ENCODE measurements at places on chromosomes 16 and 17. TPM values are rescaled to one million over a fixed set of nuclear protein-coding genes. Genes with fewer than 3 reads are reported as not detected.

- DNase-seq, result no peak
These were observed 78.8 kb downstream of the CDRT15 start for GRCh38 chr17:14157822-14158221.

- no peak for DNase-seq
These were observed 31.2 kb upstream of the CD300E start for GRCh38 chr17:74654742-74655141.

- peak; percentile 24 for DNase-seq
These were observed 947 bp downstream of the SLC7A6OS start for GRCh38 chr16:68309799-68310198.

GRCh38 chr17:73119631-73120030 lies 27.1 kb upstream of the SLC39A11 start:
- no peak for DNase-seq

DNA sequence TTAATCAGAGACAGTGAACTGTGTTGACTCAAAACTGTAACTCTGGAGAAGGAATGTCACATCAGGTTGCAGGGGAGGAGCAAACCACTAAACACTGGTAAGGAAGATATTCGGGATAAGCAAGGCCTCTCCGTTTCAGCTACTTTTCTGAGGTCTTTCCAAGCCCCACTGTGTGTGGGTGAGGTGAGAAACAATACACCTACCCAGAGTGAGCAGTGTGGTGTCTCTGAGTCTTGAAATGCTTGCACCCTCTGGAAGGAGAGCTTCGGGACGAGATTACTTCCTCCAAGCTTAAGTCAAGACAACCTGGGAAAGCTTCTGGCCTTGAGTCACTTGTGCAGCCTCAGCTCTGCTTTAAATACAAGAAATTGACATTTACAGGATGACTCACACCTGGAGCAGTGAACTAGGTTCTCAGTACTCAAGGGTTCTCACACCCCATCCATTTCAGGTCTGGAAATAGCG lies 2.5 kb upstream of the MAP3K14 start:
- no peak for DNase-seq

- no peak for DNase-seq
These were observed 549 bp downstream of the TMEM238L start for GRCh38 chr17:10803350-10803749.

DNA sequence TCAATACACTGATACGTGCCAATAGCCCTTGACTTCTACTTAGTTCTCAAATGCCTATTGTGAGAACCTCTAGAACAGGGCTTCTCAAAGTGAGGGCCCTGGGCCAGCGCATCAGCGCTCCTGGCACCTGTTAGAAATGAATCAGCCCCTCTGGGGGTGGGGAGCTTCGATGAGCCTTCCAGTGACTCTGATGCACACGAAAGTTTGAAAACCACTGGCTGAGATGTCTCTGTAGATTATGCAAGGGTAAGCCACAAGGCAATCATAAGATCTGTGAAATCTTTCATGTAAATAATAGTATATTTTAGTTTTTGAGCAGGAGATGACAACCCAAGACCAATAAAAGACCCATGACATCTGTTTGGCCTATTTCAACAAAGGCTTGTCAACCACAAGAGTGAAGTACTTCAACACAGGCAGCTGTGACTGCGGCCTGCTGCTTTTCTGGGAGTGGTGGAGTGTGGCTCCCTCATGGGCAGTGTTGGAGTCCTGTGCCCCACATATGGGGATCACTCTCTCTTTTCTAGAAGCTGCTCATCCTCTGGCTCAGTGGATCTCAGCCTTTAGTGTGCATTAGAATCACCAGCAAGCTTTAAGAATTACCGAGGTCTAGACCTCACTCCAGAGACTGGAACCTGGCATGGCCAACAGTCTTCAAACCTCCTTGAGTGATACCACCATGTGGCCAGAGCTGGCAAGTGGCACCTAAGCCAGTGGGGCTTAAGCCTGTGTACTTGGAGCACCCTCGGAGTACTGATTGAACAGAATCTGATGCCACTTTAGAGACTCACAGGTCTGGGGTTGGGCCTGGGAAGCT lies 5.8 kb downstream of the MTHFSD start:
- DNase-seq, result no peak

GRCh38 chr17:57228911-57229310 lies 27.4 kb upstream of the MSI2 start:
- DNase-seq, result no peak

DNA sequence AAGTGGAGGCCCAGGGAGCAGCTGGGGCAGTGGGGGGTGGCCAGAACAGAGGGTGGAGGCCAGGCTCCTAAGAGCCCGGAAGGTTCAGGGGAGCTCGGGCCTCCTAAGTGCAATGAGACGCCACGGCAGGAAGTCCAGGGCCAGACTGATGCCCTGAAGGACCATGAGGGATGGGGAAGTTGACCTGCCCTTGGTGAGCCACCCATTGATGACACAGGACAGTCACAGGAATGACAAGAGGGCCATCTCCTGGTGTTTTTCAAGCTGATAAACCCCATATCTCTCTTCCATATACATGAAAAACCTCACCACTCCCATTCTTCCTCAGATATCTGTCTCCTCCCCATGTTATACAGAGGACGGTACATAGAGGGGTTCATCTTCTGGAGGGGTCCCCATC lies 5.8 kb upstream of the MRPL58 start:
- no peak for DNase-seq

DNA sequence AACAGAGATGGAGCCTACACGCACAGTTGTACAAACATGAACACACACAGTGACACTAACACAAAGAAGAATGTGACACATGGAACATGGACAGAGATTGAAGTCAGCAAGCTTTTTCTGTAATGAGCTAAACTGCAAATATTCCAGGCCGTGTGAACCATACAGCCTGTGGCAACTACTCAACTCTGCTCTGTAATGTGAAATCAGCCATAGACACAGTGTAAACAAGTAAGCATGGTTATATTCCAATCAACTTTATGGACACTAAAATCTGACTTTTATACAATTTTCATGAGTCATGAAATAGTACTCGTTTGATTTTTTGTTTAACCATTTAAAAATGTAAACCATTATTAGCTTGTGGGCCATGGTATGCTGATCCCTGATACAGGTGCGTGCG lies 120.2 kb downstream of the SMG6 start:
- DNase-seq, result no peak

DNA sequence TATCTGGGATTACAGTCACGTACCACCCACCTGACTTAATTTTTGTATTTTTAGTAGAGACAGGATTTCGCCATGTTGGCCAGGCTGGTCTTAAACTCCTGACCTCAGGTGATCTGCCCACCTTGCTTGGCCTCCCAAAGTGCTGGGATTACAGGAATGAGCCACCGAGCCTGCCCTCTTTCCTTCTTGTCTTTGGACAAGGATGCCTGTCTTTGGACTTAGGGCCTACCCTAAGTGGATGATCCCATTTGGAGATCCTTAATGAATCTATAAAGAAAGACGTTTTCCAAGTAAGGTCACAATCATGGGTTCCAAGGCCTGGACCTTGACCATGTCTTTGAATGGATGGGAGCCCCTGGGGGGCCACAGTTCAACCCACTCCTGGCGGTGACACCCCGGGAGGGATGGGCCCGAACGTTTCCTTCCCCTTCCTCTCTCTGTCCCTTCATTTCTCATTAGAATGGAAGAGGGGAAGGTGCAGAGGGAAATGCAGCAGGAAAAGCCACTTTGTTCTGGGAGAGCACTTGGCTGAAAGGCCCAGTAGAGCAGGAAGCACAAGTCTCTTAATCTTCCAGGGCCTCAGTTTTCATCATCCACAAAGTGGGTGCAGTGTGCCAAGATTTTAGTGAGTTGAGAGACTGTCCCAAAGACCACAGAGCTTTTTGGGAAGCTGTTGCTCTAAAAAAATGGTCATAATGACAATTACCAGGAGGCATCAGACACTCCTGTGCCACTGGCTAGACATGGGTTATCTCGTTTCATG lies 353.3 kb downstream of the SEC14L1 start:
- no peak for DNase-seq

GRCh38 chr17:19610311-19610710 lies 38.2 kb upstream of the ALDH3A2 start:
- no peak for DNase-seq

DNA sequence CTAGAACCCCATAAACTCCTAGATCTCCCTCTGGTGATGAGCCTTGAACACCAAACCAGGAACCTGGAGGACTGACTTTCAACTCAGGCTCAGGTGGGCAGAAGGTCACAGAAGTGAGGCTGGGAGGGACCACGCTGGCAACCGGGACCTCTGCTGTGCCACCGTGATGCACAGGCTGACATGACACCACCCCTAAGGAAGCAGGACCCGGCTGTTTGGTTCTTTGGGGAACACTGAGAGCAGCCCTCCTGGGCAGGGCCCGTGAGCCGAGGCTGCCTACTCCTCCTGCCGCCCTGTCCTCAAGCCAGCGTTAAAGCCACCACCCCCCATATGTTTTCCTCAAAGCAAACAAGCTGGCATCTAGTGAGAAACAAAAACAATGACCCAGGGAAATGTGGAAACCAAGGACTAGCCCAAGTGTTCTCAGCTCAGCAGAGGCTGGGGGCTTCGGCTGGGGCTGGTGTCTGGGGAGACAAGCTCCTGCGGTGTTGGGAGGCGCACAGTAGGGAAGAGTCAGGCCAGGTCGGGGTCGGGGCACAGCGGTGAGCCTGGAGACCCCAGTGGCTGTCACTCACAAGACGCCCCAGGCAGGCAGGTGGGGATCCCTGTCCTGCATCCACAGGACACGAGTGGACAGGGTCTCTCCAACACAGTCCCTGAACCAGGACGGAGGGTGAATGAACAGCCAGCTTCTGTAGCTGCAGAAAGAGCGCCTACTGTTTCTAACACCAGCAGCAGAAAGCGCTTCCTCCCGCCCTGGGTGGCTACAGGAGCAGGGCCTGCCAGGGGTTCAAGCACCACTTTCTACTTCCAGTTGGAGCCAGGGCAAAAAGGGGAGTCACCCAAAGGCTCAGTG lies 1.7 kb downstream of the SMIM5 start:
- no peak for DNase-seq

DNA sequence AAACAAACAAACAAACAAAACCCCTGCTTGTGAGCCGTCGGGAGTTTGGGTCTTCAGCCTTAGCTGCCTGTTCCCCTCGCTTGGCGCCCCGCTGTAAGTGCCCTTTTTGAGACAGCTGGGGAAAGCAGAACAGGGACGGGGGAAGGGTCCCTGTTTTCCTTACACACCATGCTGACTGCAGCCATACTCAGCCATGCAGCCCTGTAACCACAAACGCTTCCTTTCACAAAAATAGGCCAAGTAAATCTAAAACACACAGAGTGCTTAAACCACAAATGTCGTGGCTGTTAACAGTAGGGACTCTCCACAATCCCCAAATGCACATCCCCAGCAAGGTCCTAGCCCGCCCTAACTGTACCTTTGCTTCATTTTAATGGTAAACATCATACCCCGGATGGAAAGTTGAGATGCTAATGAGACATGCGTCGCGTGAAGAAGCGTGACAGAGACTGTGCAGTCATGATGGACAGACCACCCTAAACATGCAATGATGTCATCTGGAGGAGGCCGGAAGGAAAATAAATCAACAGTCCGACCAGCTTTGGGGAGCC lies 129.9 kb downstream of the MGAT5B start:
- DNase-seq, result peak; percentile 77

DNA sequence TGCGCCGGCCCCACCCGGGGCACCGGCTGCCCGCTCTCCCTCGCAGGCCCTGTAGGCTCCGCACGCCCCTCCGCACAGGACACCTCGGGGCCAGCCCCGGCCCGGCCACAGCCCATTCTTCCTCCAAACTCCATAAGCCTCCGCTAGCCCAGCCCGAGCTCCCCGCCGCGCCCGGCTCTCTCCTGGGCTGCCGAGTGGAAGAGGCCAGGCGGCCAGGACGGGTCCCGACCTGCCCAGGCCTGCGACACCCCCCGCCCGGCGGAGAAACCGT lies 397 bp downstream of the NCOR1 start:
- no peak for DNase-seq

GRCh38 chr16:67910158-67910557 lies 17.1 kb downstream of the PSKH1 start:
- no peak for DNase-seq

DNA sequence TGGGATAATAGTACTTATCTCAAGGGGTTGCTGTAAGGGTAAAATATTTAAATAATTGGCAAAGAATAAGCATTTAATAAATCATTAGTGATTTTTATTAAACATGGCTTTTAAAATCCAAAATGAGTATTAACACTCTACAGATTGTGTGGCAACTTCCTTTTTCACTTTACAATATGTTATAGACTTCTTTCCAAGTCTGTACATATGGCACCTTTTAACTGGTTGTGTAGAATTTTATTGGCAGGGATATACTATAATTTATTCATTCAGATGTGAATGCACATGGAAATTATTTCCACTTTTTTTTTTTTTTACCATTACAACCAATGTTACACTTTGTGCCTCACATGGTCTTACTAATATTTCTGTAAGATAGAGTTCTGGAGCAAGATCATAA lies 15.7 kb upstream of the NLRP1 start:
- DNase-seq, result no peak

- peak; percentile 70 for DNase-seq
These were observed 8.8 kb upstream of the MLKL start for GRCh38 chr16:74709441-74709877.

- no peak for DNase-seq
These were observed 57.8 kb downstream of the WSB1 start for GRCh38 chr17:27351759-27352158.

DNA sequence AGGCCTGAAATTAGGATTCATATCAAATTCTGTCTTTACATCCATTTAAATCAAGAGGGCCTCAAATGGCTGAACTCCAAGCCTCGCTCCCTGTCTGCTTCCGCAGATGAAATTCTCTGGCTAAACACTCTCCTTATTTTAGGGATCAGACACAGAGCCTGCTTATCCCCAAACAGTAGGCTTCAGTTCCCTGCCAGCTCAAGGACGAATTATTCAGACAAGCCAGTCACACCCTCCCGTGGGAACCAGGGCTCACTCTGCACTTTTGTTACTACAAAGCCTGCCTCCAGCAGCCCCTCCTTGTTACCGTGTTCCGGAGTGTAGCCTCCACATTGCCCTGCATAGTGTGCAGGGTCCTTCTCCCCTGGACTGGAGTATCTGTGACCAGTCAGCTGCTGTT lies 46.6 kb upstream of the LCMT1 start:
- DNase-seq, result no peak

- DNase-seq, result no peak
These were observed 106.9 kb upstream of the SIAH1 start for GRCh38 chr16:48492133-48492532.

DNA sequence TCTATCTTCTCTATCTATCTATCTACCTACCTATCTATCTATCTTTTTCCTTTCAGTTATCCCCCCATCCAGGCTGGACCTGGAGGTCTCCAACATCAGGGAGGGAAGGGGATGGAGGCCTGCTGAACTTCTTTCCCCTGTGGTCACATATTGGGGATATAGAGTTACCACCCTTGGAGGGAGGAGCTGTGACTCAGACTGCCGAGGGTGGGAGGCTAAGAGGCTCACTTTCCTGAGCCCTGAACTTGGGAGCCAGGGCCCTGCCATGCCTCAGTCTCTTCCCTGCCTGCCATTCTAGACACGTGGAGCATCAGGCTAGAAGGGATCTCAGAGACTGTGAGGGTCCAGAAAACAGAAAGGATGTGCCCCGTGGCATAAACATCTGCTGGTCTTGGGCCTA lies 8.4 kb downstream of the LRRC3C start:
- DNase-seq, result no peak

Gene C17orf107
- total RNA-seq, result 2.3 TPM

Gene GAS2L2
- total RNA-seq, result 0.07 TPM

Gene HOXB1
- total RNA-seq, result not detected

Gene GPR142
- total RNA-seq, result not detected

Gene MEIOC
- 0.16 TPM for total RNA-seq

Gene KRTAP3-1
- not detected for total RNA-seq

Gene SAMD14
- total RNA-seq, result 1.3 TPM

Gene ZNF385C
- total RNA-seq, result not detected

Gene EVI2B
- 32.7 TPM for total RNA-seq

Gene NBR1
- 44.3 TPM for total RNA-seq

Gene RASL10B
- 0.79 TPM for total RNA-seq

Gene PLA2G10
- not detected for total RNA-seq

Gene RFFL
- 33.1 TPM for total RNA-seq
